ENCODE measurements at places on chromosomes 3 and 15.

- no peak for DNase-seq
Measured at GRCh38 chr3:120088622-120089021, 5.6 kb downstream of the GSK3B start.

- DNase-seq = no peak
Measured at GRCh38 chr15:56295433-56295832, 51.8 kb upstream of the RFX7 start.

GRCh38 chr3:119236756-119237155 lies 3.9 kb downstream of the B4GALT4 start:
- DNase-seq = no peak

GRCh38 chr3:157412323-157412855 lies 24.3 kb upstream of the PTX3 start:
- no peak for DNase-seq

GRCh38 chr3:125120379-125121122 lies 64.8 kb upstream of the HEG1 start:
- no peak for DNase-seq

DNA sequence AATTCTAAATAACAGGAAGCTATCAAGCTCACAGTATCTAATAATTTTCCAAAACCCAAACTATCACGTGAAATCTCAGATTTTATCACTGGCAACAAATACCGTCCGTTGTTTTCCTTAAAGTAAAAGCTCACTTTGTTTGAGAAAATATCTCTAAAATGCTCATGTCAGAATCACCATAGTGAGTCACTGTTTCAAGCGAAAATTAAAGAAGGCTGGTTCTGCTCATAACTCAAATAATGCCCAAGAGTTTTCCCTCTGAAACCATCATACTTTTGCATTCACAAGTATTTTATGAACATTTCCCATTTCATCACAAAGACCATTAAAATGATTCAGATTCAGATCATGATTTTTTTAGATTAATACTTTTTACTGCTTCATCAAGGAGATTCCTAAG lies 50.6 kb downstream of the TBL1XR1 start:
- DNase-seq = peak; percentile 51

Data from AG08395 (cell line).